ENCODE measurements at places on chromosomes 3 and 15. TPM values are rescaled to one million over a fixed set of nuclear protein-coding genes. Genes with fewer than 3 reads are reported as not detected.

The C15orf62 gene
- 0.16 TPM for total RNA-seq

DNA sequence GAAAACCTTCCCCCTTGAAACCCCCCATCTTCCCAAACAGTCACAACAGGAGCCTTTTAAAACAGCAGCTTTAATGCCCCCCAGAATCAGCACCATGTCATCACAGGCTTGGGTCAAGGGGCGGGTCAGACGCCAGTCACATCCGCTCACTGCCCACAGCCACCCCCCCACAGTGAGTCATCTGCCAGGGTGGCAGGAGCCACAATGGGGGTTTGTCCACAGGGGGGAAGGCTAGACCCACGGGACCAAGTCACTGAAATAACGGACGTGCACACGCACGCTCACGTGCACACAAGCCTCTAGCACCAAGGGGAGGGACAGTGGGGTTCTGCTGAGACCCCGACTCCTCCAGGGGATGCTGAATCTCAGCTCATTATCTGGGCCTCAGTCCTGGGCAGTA, 441 bp upstream of the UCN2 start:
- DNase-seq: peak; percentile 67

The ARL6 gene
- total RNA-seq: 6.2 TPM

DNA sequence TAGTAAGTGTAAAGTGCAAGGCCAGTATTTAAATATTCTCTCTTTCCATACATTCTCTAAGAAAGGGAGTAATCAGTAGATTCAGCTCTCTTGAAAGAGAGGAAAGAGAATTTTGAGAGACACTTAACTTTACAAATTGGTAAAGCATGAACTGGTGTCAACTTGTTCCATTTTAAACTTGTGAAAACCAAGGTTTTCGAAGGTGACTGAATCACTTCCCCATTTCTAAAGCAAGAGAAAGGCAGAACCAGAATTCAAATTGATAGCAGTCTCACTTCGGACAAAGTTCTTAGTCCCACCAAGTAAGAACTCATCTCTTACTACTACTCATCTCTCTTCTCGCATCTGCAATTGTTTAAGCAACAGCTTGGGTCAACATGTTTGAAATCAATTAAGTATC, 22.4 kb downstream of the TJP1 start:
- no peak for DNase-seq

- no peak for DNase-seq
Measured at GRCh38 chr3:123498761-123499160, 49.9 kb upstream of the ADCY5 start.

The ANXA2 gene
- total RNA-seq: 157 TPM

DNA sequence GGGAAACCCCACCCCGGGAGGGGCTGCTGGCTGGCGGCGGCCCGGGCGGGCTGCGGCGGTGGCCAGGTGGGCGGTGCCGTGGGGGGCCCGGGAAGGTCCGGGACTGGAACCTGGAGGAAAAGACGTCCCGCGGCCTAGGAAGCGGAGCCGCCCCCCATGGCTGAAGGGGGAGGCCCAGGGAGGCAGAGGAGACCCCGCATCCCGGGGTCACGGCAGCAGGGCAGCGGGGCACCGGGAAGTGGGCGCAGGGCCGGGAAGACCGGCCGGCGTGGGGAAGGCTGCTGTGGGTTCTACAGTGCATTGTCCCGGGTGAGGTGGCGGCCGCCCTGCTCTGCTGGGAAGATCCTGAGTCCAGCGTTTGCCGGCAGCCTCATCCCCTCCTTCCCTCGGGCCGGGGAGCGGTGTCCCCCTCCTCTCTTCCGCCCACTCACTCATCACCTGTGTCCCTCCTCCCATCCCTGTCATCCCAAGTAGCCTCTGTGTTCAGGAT, 525 bp upstream of the FSTL1 start:
- DNase-seq: peak; percentile 56

- no peak for DNase-seq
Measured at GRCh38 chr3:58998476-58999117, 51.2 kb downstream of the CFAP20DC start.

The PIAS1 gene
- 21.5 TPM for total RNA-seq

DNA sequence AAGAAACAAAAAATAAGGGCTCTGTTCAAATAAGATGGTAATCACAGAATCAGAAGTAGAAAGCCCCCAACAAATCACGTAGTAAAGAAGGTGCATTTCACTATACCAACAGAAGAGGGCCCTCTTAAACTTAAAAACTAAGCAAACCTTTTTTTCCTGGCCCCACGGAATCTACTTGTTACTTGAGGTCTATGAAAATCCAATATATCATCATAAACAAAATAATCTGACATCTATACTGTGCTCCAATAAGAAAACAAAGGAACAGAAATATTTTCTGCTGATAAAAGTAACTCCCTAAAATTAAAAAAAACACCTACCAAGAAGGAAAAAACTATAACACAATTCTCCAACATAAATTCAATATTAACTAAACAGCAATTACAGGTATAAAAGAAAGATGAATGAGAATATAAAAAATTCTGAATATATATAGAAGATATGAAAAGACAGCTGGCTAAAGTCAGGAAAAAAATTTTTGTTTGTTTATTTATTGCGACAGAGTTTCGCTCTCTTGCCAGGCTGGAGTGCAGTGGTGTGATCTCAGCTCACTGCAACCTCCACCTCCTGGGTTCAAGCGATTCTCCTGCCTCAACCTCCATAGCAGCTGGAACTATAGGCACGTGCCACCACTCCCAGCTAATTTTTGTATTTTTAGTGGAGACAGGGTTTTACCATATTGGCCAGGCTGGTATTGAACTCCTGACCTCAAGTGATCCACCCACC, 81.8 kb downstream of the CLASP2 start:
- DNase-seq: no peak

DNA sequence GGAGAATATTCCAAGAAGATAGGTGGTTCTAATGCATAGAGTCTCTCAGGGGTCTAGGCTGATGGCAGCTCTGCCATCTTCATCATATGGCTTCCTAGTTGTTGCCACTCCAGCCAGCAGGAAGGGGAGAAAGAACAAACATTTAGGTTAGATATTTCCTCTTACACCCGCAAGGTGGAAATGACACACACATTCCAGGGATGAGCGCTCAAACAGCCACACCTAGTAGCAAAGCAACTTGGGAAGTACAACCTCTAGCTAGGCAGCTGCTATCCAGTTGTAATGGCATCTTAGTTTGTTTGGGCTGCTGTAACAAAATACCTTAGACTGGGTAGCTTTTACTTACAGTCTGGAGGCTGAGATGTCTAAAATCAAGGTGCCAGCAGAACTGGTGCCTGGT, 51.9 kb upstream of the ADAMTSL3 start:
- DNase-seq: no peak

DNA sequence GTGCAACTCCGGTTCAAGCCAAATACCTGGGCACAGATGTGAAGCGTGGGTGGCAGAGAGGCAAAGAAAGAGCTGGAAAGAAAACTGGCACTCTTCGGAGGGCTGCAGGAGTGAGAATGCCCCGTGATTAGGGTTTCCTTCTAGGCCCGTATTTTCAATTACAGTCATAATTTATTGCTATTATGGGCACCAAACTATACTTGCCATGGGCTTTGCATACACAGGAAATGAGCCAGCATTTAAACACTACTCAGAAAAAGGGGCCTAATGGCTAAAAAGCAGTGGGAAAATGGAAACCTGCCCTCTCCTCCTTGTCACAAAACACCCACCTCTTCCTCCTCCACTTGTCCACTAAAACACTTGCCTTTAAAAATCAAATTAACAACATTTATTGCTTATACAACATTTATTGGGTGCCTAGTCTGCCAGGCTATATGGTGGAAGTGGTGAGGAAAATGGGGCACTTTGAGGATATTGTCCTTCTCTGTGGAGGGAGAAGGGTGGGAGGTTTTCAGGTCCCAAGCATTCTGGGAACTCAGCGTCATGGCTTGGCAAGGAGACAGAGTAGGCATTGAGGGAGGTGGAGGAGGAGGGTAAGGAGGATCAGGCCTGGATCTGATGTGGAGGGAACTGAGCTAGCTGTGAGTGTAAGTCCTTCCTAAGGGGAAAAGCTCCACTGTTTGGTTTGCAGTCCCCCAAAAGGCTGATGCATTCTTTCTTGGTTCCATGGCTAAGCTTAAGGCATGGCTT, 160.9 kb downstream of the SLCO3A1 start:
- no peak for DNase-seq

DNA sequence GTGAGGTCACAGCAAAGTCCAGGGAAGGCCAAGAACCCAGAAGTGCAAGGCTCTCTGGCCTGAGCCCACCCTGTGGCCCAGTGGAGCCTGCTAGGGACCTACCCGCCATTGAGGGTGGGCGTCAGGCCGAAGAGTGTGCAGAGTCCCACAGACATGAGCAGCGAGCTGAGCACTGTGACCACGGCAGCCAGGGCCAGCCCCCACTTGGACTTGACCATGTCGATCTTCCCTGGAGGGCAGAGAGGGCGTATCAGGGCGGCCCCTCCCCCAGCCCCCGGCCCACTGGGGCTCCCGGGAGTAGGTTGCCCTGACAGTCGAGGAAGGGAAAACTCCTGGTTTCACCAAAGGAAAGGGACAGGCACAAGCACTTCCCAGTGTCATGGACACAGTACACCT, 44.6 kb downstream of the PTPN23 start:
- DNase-seq: peak; percentile 30
